ENCODE measurements at places on chromosomes 7 and 10. TPM values are rescaled to one million over a fixed set of nuclear protein-coding genes. Genes with fewer than 3 reads are reported as not detected.

The TLX1 gene
- not detected for total RNA-seq

The NPFFR1 gene
- not detected for total RNA-seq

The AQP1 gene
- 14.2 TPM for total RNA-seq

The ANKRD30A gene
- not detected for total RNA-seq

The SFTPA1 gene
- not detected for total RNA-seq

The OR2A12 gene
- total RNA-seq = not detected

The CALHM3 gene
- total RNA-seq = not detected

The RBM20 gene
- 0.27 TPM for total RNA-seq

The GALNT17 gene
- not detected for total RNA-seq

The STARD3NL gene
- 72.3 TPM for total RNA-seq

The R3HCC1L gene
- 13.0 TPM for total RNA-seq

The ANKRD61 gene
- total RNA-seq = 0.09 TPM

The MSMB gene
- 0.27 TPM for total RNA-seq

The RAPGEF5 gene
- 142 TPM for total RNA-seq

The ATRNL1 gene
- total RNA-seq = 0.47 TPM

The GIMAP8 gene
- 60.6 TPM for total RNA-seq

The NPTX2 gene
- 1.3 TPM for total RNA-seq

The ACBD7 gene
- 1.4 TPM for total RNA-seq

The PNLIPRP1 gene
- not detected for total RNA-seq

The OR6B1 gene
- total RNA-seq = not detected

The MOGAT3 gene
- total RNA-seq = not detected

The SLIT1 gene
- not detected for total RNA-seq
